ENCODE measurements at places on chromosomes 6 and 20.

DNA sequence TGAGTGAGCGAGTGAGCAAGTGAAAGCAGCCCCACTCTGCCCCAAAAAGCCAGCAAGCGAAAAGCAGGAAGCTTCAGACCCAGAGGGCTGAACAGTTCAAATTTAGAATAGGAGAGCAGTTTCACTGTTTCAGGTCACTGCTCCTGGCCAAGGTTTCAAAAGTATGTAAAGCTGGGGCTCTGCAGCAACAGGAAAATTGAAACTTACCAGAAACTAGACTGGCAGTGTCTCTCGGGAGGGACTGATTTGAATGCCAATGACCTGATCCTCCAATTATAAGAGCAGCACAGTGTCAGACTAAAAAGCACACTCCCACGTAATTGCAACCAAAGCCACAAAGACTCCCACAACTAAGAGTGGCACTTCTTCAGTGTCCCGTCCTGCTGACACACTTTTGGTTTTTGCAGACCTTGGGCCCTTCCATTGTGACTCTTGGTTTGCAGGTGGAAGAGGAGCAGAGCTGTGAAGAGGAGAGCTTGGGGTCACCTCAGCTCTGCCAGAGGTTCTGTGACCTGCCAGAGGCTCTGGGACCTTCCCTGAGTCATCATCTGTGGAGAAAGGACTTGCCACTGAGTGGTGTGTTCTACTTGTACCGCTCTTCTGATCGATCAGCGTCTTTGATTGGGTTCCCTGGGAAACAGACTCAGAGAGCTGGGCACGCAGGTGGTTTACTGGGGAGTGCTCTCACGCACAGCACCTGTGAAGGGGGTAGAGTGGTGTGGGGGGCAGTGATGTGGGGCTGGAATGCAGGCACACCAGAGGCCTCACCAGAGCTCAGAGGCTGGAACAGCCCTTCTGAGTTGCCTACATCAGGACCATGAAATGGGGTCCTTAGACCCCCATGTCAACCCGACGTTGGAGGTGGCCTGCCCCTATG lies 52.7 kb upstream of the PTGIS start:
- no peak for DNase-seq

GRCh38 chr20:50655311-50655880 lies 35.9 kb downstream of the RIPOR3 start:
- DNase-seq, result no peak

GRCh38 chr6:48560408-48560807 lies 449.4 kb upstream of the PTCHD4 start:
- DNase-seq, result peak; percentile 48

DNA sequence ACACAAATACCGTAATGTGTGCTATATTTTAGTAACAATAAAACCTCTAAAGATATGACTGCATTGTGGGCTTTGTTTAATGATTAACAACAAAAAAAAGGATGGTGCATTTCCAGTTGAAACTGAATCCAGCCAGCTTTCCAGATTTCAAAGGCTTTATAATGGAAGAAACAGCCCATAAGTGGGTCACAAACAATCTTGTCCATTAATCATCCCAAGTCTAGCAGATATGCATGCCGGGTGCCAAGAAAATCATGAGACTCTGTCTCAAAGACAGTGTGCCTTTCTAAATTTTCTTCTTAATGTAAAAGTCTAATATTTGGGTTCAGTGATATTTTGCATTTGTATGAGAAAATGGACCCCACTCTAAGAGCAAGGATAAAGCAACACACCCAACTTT lies 20.6 kb upstream of the LAMP5 start:
- DNase-seq, result no peak

DNA sequence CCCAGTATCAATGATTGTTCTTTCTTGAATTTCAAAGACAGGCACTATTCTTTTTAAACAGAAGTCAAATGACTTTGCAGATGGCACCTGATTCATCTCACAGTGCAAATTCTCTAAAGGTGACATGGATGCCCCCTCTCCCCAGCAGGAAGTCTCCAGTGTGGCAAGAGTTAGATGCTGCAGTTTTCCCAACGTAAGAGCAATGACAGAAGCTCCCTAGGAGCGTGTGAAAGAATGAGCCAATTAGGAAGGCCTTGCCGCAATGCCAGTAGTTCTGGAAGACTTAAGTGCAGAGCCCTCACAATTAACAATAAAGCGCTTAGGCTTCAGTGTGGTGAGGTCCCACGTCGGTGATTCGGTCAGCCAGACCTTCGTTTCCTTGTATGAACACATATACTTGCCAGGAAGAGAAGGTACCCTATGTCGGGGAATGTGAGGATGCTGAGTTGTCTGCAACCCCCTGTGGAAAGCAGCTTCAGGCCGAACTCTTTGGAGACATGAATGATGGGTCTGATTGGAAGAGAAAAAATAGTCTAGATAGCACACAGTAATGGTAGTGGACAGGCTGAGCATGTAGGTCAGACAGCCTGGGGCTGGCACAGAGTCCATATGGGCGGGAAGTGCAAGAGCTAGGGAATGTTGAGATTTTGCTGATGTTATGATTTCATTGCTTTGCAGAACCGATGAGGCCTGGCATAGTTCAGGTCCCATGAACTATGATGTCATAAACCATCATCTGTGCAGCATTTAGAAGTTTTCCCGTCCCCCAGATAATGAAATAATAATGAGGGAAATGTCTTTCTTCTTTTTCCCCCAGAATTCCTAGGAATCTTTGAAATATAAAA lies 132.6 kb downstream of the PHACTR1 start:
- DNase-seq, result no peak

DNA sequence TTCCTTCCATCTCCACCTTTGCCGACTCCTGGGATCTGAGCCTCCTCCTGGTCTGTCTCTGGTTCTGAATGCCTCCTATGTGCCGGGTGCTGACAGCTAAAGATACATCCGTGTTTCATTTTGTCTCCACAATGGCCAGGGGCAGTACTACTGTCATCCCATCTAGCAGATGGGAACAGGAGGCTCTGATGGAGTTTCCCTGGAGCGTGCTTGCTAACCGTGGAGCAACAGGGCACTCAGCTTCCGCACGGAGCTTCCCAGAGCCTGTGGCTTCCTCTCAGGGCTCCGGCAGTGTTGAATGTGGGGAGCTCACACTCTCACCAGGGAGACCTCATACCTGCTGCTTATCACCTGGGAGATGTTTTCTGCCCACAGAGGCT lies 11.9 kb upstream of the NPBWR2 start:
- no peak for DNase-seq

DNA sequence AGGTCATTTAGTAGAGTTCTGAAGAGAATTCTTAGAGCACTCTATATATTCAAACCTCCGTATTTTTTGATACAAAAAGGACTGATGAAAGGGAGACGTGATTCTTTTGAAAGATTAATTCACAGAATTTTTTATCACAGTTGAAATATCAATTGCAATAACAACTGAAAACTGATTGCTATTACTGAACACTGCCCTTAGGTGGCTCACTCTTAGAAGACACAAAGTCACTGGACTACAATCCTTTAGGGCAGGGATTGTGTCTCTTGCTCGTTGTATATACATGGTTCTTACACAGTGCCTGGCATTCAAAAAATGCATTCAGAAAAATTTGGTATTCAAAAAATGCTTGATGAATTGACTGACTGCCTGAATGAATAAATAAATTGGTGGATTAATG lies 17.1 kb upstream of the CALHM6 start:
- peak; percentile 30 for DNase-seq
